ENCODE measurements at places on chromosomes 7 and 10.

- no peak for DNase-seq
Observed at GRCh38 chr10:5766189-5766588, 47.0 kb downstream of the GDI2 start.

DNA sequence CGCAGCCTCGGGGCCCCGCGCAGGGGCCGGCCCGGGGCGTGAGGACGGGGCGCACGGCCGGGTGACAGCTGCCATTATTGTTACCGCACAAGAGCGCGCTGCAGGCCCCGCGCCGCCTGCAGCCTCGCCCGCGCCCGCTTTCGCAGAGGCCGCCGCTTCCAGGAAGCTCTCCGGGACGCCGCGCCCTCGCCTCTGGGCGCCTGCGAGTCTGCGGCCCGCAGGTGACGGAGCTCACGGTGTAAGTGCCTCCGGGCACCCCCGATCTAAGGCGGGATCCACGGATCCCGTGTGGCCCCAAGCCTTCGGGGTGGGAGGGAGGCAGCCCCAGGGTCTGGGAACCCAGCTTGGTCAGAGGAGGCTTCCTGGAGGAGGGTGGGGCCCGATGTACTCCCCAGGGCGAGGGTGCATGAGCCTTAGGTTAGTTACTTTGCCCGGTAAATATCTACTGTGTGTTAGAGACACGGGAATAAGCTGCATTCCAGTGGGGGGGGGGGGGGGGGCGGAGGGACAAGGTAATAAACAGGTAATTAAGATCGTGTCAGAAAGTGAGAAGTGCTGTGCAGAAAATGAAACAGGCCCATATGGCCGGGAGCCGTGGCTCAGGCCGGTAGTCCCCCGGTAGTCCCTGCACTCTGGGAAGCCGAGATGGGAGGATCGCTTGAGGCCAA, 638 bp downstream of the IQCE start:
- no peak for DNase-seq

DNA sequence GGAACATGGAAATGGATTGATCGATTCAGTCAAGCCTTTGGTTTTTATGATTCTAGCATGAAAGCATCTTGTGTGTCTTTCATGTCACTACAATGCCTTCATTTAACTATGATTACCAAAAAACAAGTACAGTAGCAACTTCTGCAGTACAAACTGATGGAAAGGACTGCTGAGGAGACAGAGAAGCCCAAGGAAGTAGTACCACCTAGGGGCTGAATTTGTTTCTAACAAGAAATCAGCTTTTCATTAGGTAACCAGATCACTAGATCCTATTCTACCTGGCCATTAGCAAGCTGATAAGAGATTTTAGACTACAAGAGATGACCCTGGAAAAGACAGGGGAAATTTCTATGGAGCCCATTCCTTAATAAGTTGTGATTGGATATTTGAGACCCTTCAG, 3.2 kb upstream of the IFIT1 start:
- DNase-seq, result no peak

DNA sequence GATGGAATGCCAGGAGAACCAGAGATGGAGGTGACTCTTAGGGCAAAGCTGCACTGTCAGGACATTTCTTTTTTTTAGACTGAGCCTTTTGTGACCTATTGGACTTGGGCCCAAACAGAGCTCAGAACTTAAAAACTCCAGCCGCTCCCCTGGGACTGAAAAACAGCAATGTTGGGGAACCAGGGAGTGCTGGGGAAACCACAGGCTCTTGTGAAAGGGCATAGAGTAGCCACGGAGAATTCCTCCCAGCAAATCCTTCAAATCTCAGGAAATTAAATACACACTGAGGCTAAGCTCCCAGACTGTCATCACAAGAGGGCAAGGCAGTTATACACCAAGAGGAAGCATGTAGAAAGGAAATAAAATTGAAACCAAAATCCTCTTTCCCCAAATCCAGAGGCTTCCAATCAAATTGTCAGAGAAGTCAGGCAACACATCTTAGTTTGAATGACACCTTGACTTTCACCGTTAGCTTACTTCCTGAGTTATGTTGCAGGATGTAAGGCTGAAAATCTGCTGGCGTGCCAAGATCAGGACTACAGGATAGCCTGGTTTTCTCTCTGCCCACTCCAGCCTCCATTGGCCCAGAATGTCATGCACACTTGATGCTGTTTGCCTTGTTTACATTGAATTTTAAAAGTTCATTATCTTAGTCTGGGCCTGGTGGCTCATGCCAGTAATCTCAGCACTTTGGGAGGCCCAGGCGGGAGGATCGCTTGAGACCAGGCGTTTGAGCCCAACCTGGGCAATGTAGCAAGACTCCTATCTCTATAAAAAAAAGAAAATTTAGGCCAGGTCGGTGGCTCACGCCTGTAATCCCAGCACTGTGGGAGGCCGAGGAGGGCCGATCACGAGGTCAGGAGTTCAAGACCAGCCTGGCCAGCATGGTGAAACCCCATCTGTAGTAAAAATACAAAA, 2.6 kb upstream of the RFC2 start:
- DNase-seq, result no peak

DNA sequence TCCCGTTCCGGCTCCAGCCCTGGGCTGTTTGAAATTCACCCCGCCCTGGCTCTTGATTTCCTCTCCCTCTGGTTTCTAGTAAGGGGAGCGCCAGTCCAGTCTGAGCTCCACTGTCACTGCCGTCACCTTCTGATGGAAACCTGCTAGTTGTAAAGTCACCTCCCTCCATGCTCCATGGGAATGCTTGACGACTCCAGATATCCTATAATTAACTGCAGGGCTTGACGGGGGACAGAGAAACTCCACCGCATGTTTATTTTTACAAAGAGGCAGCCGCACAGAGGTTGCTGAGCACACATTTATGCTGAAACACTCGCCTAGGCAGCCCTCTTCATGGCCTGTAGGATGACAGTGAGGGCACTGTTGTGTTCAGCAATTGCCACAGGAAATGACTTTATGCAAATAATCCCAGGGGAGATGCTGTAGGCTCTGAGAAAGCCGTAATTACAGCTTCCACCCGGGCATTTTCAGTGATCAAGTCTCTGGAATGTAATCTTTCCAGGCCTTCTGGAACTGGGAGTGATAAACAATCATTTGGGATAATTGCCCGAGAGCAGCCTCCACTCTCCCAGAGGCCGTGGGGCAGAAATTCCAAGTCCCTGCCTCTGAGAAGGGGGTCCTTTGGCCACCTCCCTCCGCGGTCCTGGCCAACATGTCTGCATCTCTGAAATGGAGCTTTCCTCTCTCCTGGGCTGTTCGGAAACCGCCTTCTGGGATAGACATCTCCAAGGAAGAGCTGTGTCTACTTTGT, 300.5 kb downstream of the KLF6 start:
- no peak for DNase-seq

- no peak for DNase-seq
Observed at GRCh38 chr7:140062118-140062527, 628 bp downstream of the PARP12 start.

- DNase-seq, result no peak
Observed at GRCh38 chr10:121032460-121032859, 181.3 kb downstream of the WDR11 start.

GRCh38 chr10:58440484-58440883, 55.3 kb downstream of the TFAM start:
- no peak for DNase-seq

- no peak for DNase-seq
Observed at GRCh38 chr10:115985786-115986185, 287.2 kb downstream of the GFRA1 start.

Data from foreskin melanocyte (primary cell).